ENCODE measurements at places on chromosomes 7 and 10. TPM values are rescaled to one million over a fixed set of nuclear protein-coding genes. Genes with fewer than 3 reads are reported as not detected.
A peak's percentile ranks its signal among the peaks of the same experiment; 100 is the strongest.

DNA sequence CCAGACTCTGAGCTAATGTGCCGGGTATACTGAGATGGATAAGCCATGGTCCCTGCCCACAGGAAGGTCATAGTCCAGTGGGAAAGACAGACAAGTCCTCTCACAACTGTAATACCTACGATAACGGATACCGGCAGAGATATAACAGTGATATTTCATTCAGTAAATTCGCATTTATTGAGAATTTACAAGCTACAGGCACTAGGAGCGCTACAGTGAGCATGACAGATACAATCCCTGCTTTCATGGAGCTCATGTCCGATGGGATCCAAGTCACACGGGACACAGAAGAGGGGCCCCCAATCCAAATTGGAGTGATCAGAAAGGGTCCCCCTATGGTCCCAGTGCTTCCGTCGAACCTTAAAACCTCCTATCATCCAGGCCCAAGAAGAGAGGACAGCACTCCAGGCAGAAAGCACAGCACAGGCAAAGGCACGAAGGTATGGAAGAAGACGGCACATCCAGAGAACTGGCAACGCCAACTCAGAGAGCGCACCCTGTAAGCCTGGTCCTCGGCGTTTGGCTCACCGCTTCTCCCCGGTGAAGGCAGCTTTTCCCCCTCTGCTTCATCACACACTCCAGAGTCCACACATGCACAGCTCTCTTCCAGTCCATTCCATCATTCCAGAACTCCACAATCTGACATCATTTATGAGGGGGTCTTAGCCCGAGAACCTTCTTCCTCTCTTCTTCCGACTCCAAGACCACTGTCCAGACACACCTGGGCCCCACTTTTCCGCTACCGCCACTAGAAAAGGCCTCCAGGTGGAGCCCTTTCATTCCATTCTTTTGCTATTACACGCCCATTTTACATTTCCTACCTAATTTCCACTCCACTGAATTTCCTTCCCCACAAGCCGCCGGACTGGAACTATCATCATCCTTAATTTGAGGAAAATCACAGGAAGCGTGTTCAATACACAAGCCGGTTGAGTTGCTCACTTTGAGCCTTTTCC lies 47.8 kb upstream of the NKX2-3 start:
- no peak for DNase-seq

GRCh38 chr10:109379186-109379585 lies 544.1 kb downstream of the XPNPEP1 start:
- no peak for DNase-seq

DNA sequence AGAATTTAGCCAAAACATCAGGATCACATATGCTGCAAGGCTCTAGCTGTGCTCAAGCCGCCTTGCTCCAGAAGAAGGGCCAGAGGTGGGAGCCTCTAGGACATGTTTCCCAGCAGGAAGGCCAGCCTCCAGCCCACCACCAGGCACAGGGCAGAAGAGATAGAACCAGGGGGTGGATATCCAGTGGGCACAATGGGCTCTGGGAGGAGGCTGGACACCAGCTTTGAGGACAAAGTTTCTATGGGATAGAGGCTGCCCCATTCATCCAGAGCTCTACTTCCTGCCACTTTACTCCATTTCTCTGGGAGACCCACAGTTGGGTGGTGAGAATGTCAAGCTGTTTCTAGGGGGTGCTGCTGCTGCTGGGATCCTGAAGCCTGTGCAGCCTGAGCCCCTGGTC lies 77.1 kb downstream of the ARHGAP22 start:
- DNase-seq = peak; percentile 12

GRCh38 chr7:49425277-49425818 lies 348.1 kb upstream of the VWC2 start:
- no peak for DNase-seq

GRCh38 chr7:128211626-128212025 lies 29.5 kb upstream of the LEP start:
- DNase-seq = peak; percentile 26

DNA sequence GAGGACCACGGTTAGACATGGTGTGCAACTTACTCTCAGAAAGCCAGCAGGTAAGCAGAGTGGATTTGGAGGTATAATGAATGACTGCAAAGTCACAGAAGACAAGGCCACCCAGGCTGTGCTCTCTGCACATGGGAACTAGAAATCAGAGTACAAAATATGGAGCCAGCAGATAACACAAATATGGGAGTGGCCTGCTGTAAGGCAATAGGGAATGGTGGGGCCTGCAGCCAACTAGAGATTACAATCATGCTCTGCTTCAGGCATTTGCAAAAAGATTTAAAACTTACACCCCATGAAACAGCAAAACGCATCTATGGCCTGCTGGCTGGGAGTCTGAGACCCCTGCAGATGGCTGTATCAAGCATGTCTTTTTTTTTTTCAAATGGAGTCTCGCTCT lies 47.0 kb downstream of the RGS10 start:
- no peak for DNase-seq

DNA sequence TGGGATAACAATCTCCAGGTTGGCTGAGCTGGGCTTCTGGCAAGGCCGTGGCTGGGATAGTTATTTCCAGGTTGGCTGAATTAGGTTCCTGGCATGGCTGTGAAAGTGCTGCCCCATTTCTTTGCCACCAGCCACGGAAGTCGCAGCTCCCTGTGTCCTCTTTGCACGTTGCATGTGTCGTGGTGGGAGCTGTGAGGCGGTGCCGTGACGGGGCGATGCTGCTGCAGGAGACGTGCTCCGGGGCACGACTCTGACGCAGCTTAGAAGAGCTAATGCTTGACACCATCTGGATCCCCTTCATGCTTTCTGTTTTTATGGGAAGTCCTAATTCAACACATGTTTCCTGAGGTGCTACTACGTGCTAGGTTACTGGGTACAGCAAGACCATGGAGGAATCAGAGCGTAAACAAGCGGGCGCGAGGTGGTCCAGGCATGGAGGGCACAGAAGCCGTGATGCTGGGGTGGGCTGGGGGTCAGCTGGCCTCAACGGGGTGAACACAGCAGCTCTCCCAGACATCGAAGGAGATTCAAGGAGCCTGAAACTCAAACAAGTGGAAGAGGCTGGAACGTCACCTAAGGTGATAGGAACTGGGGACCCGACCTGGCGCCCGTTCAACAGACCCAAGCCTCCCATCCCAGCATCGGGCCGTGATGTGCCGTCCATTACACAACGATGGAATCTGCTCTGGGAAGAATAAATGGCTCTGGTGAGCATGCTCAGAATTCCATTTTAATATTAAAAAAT lies 407.1 kb downstream of the DNAJB6 start:
- no peak for DNase-seq

- DNase-seq = no peak
These were observed 37.7 kb upstream of the ZNF32 start for GRCh38 chr10:43686414-43686813.

DNA sequence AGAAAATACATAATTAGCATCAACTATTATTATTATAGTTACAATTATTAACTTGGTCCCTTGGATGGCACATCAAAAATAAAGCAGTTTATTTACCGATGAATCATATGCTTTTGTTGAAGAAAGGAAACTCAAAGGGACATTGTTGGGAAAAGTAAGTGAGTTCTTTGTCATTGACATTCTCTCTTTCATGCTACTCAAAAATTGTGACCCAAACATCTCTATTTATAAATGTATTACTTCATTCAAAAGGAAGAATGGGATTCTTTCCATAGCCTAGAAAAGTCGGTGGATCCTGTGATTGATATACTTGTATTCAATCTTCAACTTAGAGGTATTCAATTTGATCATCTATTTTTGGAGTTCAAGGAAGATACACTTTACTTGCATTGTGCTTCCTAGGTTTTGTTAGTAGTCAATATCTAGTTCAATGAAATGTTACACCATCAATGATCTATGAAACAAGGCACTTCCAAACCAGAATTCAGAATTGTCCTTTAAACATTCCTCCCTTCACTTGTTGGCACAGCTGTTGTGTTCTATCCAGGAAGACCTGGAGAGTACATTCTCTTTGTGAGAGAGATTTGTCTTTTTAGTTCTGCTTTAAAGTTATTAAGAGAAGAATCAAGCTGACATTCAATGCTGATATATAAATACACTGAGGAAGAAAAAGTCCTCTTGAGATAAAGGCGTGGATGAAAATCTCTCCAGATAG lies 235.2 kb downstream of the TMEM26 start:
- DNase-seq = no peak

DNA sequence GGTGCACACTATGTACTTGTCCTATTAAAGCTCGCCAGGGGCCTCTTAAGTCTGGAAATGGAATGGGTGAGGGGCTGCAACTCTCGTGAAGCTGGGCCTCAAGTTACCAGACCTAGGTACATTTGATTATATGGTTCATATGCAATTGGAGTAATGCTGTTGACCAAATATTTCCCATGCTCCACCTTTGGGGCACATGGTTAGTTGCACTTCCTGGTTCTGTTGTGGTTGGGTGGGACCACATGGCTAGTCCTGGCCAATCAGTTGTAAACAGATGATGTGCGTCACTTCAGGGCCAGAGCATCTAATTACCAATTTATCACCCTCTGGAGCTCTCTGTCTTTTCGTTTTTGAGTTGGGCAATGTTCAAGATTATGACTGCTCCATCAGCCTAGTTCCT lies 39.5 kb upstream of the OPN4 start:
- no peak for DNase-seq

DNA sequence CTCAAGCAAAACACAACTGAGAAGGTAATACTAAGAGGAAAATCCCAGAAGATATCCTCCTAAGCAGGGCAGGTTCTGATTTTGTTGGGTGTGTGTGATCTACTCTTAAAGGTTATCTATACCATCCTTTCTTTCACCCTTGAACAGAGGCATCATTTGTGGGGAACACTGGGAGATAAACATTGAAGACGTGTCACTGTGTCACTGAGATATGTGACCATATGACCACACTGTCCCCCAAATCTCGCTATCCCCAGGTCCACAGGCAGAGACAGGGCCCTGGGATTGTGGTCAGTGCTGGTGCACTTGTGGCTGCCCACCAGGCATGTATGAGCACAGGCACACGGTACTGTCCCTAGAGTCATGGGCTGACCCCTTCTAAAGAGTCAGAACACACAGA lies 30.0 kb downstream of the TECTB start:
- DNase-seq = no peak

DNA sequence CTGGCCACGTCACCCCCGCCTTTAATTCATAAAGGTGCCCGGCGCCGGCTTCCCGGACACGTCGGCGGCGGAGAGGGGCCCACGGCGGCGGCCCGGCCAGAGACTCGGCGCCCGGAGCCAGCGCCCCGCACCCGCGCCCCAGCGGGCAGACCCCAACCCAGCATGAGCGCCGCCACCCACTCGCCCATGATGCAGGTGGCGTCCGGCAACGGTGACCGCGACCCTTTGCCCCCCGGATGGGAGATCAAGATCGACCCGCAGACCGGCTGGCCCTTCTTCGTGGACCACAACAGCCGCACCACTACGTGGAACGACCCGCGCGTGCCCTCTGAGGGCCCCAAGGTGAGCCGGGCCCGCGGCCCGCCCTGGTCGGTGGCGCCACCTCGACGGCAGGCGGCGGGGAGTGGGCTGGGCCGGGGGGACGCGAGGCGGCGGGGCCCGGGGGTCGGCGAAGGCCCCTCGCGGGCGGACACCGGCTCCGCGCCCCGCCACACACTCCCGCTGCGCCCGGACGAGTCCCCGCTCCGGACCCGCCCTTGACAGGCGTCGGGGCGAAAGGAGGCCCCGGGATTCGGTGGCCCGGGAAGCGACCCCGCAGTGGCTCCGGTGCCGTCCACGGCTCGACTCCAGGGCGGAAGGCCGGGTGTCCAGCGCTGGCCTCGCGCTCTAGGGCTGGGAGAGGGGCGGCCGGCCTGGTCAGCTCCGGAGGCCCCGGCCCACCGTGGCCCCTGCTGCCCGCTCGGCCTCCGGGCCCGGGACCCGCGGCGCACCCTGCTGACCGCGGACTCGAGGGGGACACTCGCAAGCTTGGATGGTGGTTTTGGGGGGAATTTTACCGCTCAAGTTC lies 557 bp downstream of the BAG3 start:
- peak; percentile 80 for DNase-seq

DNA sequence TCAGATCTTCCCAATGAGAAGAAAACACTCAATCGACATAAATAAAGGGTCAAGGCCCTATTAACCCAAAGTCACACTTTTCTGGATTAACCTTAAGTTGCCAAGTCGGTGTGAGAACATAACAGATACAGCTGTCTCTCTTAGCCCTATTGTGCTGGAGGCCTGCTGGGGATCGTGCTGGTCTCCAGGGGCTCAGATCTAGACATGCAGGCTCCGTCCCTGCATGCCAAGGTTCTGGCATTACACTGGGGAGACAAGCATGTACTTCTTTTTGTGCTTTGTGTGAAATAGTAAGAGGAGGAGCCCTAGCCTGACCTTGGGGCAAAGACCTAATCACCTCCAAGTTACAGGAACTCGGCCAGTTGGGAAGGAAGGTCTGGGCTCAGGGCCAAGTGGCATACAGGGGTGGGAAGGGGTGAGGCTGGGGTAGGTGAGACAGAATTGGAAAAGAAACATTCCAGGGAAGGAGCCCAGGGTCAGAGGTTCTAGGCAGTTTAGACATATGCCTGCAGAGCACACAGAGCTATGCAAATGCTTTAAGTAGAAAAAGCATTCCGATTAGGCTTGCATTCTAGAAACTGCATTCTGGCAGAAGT lies 216.4 kb downstream of the HECW1 start:
- no peak for DNase-seq

- no peak for DNase-seq
These were observed 83.9 kb downstream of the FGFR2 start for GRCh38 chr10:121514141-121514865.

DNA sequence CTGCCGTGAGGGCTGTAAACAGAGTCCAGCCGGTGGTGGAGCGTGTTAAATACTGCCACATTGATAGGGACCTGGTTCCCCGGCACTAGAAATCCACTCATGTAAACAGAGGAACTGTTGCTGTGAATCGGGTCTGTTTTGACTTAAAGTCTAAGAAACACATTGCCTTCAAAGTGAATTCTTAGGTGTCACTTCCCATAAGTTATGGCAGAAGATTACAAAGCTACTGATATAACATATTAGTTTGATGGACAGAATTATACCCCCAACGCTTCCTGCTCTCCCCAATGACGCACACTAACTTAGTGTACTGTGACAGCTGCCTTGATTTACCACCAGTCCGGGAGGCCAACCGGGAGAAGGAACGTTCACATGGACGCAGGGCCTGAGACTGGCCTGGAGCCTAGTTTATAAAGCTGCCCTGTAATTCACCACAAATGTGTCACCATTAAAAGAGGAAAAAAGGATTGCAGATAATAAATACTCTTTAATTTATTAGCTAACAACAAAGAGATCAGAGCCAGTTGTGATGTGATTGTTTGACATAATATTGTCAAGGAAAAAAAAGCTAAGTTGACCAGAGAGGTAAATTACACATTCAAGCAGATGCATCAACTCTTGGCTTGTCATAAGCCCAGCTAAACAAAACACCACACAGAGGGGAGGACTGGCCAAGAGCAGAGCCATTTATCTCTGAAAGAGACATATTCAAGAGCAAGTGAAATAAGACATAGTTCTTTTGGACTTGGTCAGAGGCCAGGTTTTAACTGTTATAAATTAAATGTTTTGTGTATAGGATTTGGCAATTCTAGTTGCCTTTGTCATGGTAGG lies 820.6 kb downstream of the LRMDA start:
- DNase-seq = peak; percentile 55

ATOH7 gene
- 0.23 TPM for total RNA-seq

ZNF277 gene
- total RNA-seq = 20.3 TPM

CPA5 gene
- total RNA-seq = not detected

HNRNPA2B1 gene
- total RNA-seq = 332 TPM
